ENCODE measurements at places on chromosomes 2 and 18.
A peak's percentile ranks its signal among the peaks of the same experiment; 100 is the strongest.

DNA sequence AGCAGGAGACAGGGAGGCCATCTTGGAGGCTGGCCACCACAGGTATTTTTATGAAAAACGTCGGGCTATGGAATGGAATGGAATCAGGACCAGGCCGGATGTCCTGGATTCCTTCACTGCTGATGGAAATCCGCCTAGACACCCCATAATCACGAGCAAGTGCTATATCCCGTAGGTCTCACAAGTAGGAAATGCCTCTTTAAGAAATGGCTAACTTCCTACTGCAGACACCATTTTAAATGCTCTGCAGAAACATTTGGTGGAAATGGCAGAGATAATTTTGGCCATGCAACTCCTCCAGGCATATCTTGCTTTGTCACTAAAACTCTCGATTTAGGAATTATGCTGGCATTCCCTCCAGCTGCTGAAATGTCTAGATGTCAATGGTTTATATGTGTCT, 18.0 kb downstream of the ID2 start:
- no peak for DNase-seq

DNA sequence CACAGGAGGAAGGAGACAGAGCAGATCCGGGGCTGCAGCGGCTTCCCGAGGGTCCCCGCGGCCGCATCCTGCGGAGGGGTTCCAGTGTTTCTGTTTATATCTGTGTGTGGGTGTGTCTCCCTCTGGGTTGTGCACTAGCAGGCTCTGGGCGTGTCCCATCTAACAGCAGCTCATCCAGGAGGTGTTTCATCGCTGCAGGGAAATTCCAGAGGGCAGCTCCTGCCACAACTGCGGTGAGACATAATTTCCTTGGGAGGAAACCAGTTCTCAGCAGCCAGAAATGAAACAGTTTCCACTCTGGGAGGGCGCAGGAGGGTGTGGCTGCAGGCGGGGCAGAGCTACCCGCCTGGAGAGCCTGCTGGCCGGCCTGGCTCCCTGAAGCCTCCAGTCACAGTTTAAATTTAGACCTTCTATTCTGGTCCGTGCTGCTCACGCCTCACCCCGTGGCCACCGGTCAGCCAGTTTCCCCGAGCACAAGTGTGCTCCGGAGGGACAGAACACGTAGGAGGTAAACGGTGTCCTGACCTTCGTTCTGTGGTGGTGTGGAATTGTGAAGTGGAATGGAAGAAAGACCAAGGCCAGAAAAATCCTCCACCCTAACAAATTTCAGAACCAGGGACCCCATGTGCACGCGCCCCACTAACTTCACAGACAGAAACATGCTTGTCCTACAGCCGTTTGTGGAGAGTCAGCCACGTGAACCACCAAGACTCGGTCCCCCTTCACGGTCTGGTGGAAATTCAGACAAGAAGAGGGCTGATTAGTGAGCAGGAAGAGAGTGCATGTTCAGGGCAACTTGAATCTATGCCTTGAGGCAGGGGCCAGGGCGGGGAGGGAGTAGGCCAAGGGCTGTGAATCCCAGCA, 50.2 kb downstream of the TEX44 start:
- DNase-seq, result peak; percentile 50

DNA sequence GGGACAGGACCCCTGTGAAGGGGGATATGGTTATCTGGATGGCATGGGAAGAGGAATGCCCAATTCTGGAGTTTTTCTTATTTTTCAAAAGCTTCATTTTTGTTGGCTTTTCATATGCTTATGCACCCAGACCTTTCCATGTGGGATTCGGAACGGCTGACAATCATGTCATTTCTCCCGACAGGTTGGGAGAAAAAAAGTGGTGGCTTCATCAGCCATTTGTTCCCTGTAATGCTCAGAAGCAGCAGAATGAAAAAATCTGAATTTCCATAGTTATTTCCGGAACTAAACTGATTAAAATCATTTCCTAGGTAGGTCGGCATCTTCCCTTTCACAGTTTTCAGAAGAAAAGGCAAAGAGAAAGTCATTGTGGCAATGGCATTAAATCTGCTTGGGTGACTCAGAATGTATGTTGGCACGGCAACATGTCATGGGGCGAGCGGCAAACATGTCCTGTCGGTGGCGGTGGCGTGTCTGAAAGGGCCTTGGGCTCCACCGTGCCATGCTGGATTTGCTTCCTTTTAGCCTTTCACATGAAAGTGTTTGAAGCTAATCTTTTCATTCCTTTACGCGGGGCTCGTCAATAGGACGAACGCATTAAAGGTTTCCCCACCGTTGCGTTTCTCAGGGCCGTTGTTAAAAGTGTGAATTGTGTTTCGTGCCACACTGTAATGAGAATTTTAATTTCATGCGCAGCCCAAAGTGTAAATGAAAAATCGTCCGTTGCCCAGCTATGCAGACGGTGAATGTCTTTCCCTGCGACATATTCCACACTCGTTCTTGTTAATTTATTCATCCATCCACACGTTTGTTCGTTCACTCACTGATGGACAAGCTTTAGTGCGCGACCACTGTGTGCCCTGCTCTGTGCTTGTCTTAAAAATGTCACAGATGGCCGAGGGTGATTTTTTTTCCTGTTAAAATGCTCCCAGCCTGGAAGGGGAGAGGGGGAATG, 18.5 kb downstream of the ACKR3 start:
- no peak for DNase-seq

DNA sequence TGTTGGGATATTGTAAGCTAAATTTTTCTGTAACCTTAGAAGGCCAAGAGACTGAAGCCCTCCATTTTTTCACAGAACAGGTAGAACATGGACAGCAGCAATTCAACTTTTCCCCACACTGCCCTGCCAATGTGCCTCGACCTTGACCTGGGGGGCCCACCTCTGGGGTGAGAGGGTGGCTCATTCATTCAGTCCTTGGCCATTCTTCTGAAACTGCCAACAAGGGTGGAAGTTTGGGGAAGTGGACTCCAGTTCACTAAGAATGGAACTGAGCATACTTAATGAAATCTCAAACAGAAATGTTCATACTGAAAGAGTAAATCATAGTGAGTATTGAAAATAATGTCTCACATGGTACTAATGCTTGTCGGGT, 1.1 kb downstream of the EEF1B2 start:
- no peak for DNase-seq

DNA sequence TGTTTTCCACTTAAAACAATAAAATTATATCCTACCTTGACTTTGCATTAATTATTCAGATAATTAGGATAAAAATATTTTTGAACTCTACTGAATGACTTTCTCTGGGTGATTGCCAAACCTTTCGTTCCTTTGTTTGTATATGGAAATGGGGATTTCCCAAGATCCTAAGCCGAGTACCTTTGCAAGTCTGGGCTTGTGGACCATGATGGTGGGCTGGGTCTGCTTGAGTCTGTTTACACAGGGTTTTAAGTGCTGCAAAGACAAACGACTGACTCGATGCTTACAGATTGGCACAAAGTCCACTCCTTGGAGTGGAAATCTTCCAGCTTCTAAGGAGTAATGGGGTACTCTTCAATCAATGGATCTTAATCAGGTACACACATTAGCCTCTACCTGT, 659.5 kb downstream of the TSN start:
- no peak for DNase-seq

GRCh38 chr2:12192762-12193161, 446.3 kb downstream of the LPIN1 start:
- DNase-seq, result no peak

- no peak for DNase-seq
These were observed 51.0 kb upstream of the BCL2L11 start for GRCh38 chr2:111069722-111070121.

GRCh38 chr2:237754182-237754581, 44.4 kb upstream of the RBM44 start:
- DNase-seq, result no peak

DNA sequence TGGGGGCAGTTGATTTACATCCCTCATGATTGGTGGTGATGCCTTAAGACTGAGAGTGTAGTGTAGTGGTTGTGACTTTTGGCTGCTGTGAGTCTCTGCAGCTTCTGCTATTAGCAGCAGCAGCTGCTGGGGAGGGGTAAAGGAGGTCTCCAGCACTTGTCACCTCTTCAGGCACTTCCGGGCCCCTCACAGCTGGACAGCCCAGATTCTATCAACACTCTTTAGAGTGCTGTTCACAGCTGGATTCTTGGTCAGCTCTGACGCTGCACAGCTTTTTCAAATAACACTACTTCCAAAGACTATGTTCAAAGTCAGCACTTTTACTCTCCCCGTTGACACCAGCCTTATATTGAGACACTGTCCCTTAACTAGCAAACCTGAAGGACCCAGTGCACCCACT, 396.0 kb downstream of the MEIS1 start:
- DNase-seq, result no peak

DNA sequence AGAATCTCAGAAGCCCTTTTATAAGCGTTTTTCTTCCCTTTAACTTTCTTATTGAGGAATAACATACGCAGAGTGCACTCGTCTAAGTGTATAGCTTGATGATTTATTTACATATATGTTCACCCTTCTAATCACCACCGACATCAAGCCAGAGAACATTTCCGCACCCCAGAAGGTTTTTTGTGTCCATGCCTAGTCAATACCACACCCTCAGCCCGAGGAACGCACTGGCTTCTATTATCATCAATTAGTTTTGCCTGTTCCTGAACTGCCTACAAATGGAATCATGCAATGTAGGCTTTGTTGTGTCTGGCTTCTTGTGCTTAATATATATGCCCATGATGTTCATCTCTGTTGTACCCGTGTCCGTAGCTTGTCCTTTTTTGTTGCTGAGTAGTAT, 27.7 kb downstream of the SDC1 start:
- no peak for DNase-seq

- DNase-seq, result no peak
These were observed 176.1 kb upstream of the DLGAP1 start for GRCh38 chr18:4631239-4631638.

DNA sequence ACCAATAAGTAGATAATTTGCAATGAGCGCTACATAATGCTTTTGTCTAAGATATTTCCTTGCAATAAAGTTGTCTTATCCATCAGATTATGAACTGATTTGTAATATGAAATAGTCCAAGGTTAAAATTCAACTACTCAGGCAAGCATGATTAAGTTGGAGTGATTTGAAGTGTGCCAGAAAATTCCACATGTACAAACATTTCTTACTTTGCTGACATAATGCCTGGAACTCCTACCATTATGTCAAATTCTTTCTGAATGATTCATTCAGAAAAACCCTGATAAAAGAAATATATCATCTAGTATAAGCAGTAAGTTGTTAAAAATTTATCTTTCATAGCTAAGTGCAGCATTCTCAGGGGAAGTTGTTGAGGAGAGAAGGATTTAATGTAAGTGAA, 87.3 kb downstream of the CBLN2 start:
- DNase-seq, result no peak

DNA sequence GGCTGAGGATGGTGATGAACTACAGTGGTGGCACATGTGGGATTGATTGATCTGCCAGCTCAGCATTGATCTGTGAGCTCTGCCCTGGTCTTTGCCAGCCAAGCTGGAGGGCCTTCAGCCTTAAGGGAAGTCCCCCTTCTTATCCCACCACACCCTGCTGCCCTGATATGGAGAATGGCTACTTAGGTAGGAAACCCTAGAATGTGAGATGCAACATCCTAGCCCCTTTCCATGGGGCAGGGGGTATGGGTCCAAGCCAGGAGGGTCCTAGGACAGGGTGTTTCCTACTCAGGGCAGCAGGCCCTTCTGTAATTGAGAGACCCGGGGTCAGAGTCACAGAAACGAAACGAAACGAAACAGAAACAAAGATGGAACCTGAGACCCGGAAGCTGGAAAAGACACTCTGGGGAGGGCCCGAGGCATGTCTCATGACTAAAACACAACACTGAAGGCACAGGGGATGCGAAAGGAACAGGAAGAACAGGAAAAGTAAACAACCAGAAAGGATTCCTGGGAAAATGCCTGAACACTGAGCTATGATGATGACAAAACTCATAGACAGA, 16.9 kb upstream of the SULT1C2 start:
- no peak for DNase-seq

GRCh38 chr2:131010566-131010965, 82.7 kb downstream of the FAM168B start:
- no peak for DNase-seq

DNA sequence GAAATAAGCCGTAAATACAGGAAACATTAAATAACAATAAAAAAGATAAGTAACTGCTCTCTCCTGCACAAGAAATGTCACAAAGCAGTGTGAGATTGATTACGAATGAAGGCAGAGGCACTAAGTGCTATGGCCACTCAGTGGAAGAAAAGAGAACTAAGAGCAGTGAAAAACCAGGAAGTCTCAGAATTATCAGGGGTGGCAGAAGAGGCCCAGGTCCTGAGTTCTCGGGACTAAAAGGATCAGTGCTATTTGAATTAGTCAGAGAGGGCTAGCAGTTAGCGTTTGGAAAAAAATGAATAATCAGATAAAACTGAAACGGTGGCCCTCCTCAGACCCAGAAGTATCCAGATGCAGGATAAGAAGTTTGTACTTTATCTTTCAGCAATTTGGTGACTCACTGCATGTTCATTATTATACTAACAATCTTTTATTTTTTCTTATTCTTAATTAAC, 367.1 kb downstream of the ZEB2 start:
- DNase-seq, result no peak

DNA sequence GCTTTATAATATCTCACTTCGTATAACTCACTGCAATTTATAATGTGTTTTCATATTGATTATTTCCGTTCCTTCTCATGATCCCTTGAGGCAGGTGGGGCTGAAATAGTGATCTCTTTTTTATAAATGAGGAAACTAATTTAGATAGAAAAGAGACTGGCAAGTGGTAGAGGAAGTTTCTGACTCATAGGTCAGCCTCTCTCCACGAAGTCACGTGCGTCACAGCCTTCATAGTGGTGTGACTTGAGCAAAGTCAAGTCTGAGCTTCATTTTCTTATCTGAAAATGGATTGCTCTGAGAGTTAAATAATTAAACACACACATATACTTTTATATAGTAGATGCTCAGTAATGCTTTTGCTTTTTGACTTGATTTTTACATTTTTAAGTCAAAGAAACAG, 19.9 kb downstream of the ABCG5 start:
- peak; percentile 25 for DNase-seq

- DNase-seq, result no peak
These were observed 5.1 kb downstream of the OR6B3 start for GRCh38 chr2:240048237-240048636.

GRCh38 chr18:40168026-40168425, 1787.0 kb upstream of the PIK3C3 start:
- no peak for DNase-seq

Measured in stimulated activated CD4-positive, alpha-beta T cell treated with anti-CD3 and anti-CD28 coated beads, TNF-alpha, amount 100 ng/mL, for 48 hours (primary cell).